Astrocyte of the hippocampus (primary cell): ENCODE measurements at places on chromosomes 1 and 21.

- DNase-seq = peak; percentile 41
Observed at GRCh38 chr1:119859647-119860046, 36.7 kb downstream of the ADAM30 start.

DNA sequence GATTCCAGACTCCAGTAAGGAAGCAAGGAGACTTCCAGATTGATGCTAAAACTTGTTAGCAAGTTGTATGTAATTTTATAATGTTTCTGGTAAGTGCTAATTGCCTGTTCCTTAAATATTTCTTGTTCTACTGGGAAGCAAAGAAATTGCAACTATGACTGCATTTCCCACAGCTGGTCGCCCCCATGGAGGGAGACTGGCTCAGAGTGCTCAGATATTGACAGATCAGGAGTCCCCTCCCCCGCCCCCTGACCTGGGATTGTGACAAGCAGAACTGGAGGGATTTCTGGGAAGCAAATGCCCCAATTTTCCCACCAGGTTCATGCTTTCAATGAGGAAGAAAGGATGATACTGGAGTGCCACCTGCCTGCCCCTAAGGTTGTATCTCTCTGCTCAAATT, 82.2 kb upstream of the HMGB4 start:
- DNase-seq = no peak

DNA sequence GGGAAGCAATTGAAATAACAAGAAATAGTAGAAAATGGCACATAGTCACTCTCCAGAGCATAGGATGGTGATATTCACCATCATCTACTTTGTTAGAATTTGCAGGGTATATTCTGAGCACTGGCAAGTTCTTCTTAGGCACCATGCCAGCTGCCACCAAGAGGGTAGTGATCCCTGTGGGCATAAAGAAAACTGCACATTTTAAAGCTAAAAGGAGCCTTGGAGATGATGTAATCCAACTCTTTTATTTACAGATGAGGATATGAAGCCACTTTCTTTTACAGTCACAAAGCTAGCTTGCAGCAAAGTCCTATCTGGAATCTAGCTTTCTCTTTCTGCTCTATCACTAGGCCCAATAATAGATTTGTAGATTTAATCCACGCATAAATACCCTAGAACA, 69.0 kb downstream of the PTGER3 start:
- DNase-seq = no peak

GRCh38 chr1:14634486-14634885, 36.0 kb downstream of the KAZN start:
- DNase-seq = no peak

- no peak for DNase-seq
Observed at GRCh38 chr21:26546446-26547097, 26.5 kb downstream of the CYYR1 start.

DNA sequence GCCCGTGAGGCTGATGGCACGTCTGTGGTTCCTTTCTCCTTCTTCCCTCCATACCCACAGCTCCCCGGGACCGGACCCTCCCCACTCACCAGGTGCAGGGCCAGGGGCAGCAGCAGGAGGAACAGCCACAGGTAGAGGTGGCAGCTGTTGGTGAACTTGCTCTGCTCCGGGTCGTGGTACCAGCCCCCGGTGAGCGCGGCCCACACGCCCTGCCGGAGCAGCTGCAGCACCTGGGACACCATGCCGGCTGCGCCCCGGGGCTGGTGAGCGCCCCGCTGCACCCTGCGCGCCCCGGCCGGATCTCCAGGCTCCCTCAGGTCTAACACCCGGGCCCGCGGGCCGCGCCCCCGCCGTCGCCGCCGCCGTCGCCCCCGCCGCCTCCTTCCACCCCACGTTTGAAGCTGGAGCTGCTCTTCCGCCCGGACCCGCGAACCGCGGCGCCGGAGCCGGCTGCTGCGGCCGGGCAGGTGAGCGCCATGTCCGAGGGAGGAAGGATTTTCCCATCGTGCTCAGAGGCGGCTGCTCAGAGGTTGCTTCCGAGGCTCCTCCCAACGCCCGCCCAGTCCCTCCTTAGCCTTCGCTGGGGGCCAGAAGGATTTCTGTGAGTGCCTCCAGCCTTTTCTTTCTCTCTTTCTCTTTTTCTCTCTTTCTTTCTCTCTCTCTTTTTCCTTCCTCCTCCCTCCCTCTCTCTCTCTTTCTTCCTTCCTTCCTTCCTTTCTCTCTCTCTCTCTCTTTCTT, at the start of gene PCNX2:
Gene PCNX2 (minus strand): TSS at position 489 of the 738 bp plus-strand sequence. CDS start 247 bp downstream, at position 242.
- DNase-seq = peak; percentile 86

DNA sequence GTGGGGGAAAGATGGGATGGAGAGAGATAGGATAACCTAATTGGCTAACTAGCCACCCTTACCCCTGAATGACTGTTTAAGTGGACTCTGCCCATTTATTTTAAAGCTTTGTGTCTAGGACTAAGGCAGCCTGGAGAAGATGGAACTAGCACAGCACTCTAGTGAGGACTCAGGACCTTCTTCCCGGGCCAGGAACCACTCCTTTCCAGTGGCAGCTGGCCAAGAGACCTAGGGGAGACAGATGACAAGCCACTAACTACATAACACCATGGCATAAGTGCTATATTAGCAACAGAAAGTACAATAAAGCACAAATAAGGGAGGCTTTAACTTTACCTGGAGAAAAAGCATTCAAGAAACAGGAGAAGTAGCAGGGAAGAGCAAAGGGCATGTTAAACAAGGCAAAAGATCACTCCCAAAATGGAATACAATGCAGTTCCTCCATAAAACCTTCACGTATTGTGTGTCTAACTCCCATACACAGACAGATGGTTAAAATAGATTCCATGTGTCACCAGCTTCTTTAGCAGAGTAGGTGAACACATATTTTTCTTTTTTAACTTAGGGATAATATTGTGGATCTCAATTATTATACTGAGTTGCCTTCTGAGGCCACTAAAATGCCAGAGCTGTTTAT, 20.6 kb downstream of the CLCA1 start:
- no peak for DNase-seq

GRCh38 chr1:18126616-18127015, 19.0 kb downstream of the IGSF21 start:
- DNase-seq = no peak

DNA sequence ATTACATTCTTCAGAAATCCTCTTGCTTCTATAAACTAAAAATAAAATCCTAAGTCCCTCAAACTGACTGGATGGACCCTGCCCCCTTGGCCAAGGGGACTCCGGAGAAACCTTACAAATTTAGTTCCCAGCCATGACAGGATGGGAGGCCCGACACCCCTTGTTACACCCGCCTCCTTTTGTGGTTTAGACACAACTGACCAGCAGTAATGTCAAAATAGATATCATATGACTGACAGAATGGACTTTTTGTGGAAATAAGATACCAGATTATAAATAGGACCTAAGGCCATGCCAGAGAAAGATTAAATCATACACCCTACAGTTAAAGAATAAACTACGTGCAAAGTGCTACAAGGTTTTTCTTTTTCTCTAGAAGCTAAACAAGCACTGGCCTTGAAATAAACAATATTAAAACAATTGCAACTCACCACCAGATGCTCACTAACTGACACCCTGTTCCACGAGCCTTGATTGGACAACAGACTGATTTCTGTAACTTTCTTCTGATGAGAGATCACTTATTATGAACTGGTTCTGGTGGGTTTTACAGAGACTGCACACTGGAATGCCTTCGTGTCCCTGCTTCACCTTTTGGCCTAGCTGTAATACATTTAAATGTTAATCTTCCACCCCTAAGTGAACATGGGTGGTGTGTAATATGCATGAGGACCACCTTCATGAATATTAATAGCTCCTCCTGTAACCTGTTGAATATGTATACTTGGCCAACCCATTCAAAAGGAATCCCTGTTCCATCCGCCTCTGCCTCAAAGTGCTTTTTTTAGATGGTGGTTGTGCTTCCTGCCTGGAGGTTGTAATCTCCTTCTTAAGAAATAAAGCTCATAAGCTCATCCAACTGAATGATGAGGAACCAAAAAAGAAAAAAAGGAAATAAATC, 99.6 kb downstream of the ODF2L start:
- DNase-seq = peak; percentile 8

GRCh38 chr1:230794871-230795605, 47.9 kb downstream of the CAPN9 start:
- DNase-seq = no peak

DNA sequence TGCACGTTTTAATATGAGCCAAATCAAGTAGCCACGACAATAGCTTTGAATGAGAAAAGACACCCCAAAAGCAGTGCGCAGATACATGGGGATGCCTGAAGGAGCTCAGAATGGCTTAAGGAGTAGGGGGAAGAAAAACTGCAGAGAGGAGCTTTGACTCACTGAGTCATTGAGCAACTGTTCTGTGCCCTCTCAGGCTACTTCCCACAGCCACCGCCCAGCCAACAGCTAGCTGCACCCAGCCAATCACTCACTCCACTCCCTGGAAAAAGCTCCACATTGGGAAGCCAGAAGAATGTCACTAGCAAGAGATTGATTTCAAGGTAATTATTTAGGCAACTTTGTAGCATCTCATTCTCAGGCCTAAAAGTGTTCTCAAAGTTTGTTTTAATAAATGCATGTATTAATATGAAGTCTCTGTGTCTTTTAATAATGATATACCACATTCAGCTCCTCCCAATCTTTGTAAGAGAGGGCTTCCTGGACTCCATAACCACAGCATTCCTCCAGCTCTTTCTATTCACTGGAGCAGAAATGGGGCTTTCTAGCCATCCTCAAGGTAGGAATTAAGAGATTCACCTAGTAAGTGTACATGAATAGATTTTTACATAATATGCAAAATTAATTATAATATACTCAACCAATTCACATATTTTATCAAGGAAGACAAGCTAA, 16.8 kb downstream of the DUSP10 start:
- DNase-seq = peak; percentile 84

DNA sequence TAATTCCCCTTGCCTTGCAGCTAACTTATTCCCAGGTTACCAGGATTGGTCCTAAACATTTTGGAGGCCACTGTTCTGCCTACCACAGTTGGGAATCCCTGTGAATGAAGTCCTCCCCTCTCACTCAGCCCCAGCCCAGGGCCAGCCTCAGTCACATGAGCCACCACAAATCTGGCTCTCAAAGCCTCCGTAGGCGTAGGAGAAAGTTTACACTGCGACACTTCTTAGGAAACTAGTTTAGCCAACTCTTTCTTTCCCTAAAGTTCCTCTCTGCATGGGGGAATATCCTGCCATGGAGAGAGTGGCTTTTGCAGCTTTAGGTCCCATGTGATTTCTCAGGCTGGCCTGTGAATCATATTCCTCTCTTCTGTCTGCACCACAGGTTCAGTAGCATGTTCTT, 45.7 kb upstream of the ETV3 start:
- no peak for DNase-seq

- DNase-seq = peak; percentile 47
Observed at GRCh38 chr1:43975249-43975961, 645 bp downstream of the ATP6V0B start.

- DNase-seq = no peak
Observed at GRCh38 chr1:19547814-19548213, 62.5 kb upstream of the CAPZB start.

DNA sequence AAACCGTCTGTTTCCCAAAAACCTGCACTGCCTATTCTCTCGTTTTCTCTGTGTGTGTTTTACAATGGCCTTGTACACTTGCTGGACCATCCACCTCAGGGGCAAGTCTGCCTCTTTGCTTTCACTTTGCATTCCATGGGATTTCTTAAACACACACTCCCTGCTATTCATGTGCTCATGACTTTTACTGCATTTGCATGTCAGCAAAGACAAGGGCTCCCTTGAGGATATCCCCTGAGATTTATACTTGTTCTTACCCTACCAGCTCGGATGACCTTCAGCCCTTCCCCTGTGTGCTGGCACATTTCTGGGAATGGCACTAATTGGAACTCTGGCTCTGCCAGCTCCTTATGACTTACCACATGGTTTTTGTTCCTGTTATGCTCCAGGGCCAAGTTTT, 386.9 kb downstream of the AMY1C start:
- no peak for DNase-seq

DNA sequence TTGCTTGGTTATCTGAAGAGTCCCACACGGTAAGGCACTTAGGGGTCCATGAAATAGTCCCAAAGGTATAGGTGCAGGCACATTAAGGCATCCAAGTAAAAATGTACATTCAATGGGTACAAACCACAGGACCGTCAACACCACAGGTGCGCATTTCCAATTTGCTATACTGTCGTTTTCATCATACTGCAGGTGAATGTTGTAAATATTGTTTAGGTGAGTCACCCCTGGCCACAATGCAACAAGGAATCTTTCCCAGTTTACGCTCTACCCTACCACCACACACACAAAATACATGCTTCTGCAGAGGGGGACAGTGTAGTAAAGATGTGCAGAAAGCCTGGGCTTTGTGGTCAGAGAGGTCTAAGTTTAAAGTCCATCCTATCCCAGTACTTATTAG, 13.7 kb downstream of the CADM3 start:
- DNase-seq = no peak

DNA sequence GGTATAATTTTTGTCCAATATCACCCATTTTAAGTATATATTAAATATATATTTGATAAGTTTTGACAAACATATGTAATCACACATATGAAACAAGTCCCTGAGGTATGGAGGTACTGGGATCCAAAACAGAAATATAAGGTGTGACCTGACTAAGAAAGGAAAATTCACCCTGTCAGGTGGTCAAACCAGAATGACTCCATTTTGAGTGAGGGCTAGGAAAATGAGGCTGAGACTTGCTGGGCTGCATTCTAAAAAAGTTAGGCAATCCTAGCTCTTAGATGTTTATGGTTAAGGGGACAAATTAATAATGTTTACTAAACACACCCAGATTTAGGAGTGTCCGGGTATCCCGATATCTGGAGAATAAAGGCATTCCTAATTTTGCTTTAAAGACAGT, 11.6 kb upstream of the SLC19A2 start:
- DNase-seq = no peak

- DNase-seq = no peak
Observed at GRCh38 chr1:100979631-100980030, 46.0 kb downstream of the DPH5 start.
